Right renal pelvis (tissue), 4 donors: ENCODE measurements at places on chromosomes 3 and 15. TPM values are rescaled to one million over a fixed set of nuclear protein-coding genes. Genes with fewer than 3 reads are reported as not detected.

DNA sequence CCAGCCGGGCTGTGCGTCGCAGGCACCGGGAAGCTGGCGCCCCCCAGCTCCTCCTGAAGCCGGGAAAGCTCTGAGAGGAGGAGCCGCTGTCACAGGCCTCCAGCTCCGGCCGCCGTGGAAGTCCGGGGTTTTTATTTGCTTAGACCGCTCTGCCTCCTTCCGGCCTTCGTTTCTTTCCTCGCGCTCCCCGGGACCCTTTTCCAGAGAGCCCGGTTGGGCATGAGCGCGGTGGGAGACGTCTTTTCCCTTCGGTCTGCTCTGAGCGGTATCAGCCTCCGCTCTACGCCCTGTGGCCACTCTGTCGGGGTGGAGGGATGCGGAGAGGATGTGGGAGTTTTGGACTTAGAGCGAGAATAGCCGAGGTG is 559 bp downstream of the SENP5 start:
- DNase-seq, result no peak

DNA sequence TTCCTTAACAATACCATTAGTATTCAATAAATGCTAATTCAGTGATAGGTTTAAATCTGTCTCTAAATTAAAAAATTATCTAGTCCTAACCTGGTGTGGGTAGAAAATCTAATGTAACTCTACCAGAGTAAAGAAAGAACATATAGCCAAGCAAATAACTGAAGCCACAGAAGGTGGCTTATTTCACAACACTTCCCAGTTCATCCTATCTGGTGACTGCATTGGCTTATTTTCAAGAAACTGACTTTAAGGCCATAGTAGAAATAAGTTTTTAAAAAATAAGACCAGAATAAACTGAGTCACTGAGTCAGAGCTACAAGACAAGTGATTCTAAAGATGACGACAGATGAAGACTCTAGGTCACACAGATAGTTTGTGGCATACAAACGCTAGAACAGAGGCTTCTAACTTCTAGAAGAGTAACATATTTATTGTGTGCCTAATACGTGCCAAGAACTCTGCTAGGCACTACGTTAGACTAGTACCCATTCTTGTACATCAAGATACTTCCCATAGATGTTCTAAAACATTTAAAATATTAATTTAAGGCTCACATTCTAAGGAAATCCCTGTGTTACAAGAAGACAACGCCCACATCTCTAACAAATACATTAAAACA is 25.9 kb downstream of the TMCC1 start:
- DNase-seq, result no peak

- no peak for DNase-seq
Measured at GRCh38 chr15:45451265-45451664, 71.3 kb downstream of the SLC30A4 start.

- DNase-seq, result no peak
Measured at GRCh38 chr3:114214542-114215341, 22.6 kb downstream of the ZNF80 start.

The ROBO2 gene
- 87.9 TPM for polyA plus RNA-seq
